ENCODE measurements at places on chromosomes 2 and 18.

DNA sequence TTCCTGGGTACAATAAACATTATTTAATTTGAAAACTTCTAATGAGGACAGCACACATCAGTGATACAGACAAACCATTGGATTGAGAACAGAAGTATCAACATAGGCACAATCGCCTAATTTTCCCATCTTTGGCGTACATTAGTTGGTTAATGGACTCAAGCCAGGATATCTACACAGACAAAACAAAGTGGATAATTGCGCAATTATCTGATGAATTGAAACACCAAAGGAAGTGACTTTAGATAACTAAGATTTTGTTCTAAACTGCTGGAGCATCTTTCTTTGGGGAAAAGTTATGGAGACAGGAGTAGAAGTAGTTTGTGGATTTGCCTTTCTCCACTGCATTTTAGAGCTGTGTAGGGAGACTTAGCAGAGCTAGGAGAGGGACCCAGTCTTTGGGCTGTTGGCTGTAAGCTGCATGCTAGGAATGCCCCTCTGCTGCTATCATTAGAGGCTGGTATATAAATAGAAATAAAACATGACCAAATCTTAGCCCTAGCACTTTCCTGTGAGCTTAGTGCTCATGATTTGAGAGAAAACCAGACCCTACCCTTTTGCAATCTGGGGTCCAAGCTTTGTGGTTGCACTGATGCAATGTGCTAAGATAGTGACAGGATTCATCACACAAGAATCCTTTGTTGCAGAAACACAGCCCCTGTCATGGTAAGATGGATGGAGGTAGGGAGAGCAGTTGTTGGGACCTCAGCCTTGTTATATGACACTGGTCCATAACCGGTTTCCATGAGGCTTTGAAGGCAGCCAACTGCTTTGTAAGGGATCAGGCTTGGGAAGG, 264.5 kb upstream of the PIK3C3 start:
- no peak for DNase-seq

- no peak for DNase-seq
Measured at GRCh38 chr18:48462510-48462909, 53.3 kb upstream of the ZBTB7C start.

DNA sequence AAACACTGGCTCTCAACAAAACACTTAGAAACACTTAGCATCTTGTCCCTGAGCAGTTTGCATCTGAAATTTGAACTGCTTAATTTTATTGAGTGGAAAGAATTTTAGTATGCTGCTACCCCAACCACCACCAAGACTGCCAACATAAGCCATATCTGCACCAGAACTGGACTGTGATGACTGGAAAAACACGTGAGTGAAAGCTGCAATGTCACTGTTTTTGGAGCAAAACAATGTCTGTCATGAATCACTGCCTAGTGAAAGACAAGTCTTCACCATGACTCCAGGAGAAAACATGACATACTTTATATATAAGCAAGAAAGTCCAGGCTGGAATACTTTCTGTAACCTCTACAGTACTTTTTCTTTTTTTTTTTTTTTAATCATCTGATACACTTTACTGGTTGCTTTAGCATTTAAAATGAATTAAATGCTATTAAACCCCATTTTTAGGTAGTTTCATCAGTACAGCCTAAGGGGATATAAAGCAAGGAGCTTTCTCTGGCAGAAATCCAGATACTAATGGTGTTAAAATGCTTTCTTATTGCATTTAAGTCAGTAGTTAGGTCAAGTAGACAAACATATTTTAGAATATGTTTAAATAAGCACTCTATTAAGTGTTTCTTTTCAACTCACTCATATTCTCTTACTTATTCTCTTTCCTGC, 2129.4 kb upstream of the PIK3C3 start:
- no peak for DNase-seq

GRCh38 chr2:120805011-120805410, 69.3 kb downstream of the GLI2 start:
- no peak for DNase-seq

DNA sequence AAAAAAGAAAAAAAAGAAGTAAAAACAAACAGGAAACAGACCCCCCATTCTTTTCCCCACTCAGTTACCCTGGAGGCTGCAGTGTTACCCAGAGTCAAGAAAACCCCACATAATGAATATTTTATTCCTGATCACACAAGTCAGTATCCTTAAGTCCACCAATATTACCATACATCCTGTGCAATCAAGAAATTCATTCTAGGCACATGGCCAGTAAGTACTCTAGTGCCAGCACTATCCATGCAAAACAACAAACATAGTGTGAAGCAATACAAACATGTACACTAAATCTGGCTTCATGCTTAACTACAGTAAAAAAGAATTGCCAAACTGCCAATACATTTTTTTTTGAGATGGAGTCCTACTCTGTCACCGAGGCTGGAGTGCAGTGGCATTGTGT, 111.6 kb downstream of the FAM168B start:
- no peak for DNase-seq

DNA sequence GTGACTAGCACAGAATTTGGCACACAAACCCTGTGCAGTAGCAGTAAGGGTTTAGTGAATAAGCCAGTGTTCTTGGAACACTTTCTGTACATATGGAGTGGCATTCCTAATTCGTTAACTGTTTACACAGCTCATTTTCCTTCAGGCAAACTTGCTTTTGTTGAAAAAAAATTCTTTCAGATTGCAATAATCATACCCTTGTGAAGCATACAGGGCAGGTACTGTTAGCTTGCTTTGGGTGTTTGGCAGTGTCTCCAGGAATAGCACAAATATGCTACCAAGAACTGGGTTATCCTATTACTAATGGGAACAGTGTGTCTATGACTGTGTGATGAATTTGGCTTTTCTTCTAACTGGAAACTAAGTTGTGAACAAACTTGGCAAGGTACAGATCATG, 33.4 kb downstream of the UGP2 start:
- no peak for DNase-seq

- no peak for DNase-seq
Measured at GRCh38 chr2:148812306-148812705, 62.7 kb upstream of the KIF5C start.

- DNase-seq = no peak
Measured at GRCh38 chr2:18396329-18397010, 164.0 kb downstream of the RDH14 start.

All from stimulated activated CD8-positive, alpha-beta memory T cell treated with anti-CD3 and anti-CD28 coated beads, Interleukin-12 subunit alpha, Interleukin-12 subunit beta, amount 100 ng/mL, for 4 hours (primary cell).